ENCODE measurements at places on chromosomes 13 and 19. TPM values are rescaled to one million over a fixed set of nuclear protein-coding genes. Genes with fewer than 3 reads are reported as not detected.

GRCh38 chr13:98505217-98505616 lies 71.7 kb downstream of the STK24 start:
- H3K4me1 ChIP-seq: peaks cover 44% of the 10 kb centered on the region
- no peaks in the 10 kb centered on the region for H3K27me3 ChIP-seq
- no peak for DNase-seq
- no peak overlapping the region for H3K27ac ChIP-seq

DNA sequence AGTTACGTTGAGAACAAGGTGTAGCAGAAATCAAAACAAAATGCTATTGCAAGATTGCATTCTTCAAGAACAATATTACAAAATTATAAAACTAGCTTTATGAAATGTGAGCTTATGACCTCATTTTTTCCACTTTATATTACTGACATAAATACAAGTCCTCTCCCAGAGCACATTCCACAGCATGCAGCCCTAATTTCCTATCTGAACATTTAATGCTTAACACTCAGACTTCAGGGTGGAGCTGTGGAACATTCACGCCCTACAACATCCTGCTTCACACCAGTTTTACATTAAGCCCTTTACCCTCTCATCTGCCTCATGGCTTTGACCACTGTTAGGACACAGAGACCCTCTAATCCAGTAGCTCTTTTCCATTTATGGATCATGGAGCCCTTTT lies 65.5 kb downstream of the EPSTI1 start:
- no peaks in the 10 kb centered on the region for H3K27me3 ChIP-seq
- DNase-seq: peak; percentile 68
- H3K36me3 ChIP-seq: peaks cover 20% of the 10 kb centered on the region

Gene PRR20B
- not detected for total RNA-seq

Gene DIS3
- 20.6 TPM for total RNA-seq

Gene PGLYRP2
- not detected for total RNA-seq
